ENCODE measurements at places on chromosomes 12 and 14. TPM values are rescaled to one million over a fixed set of nuclear protein-coding genes. Genes with fewer than 3 reads are reported as not detected.

Gene GNPNAT1
- polyA plus RNA-seq: 21.3 TPM

Gene ATL1
- 13.2 TPM for polyA plus RNA-seq

Gene CCDC184
- polyA plus RNA-seq: 3.3 TPM

Gene KERA
- 0.22 TPM for polyA plus RNA-seq

Gene CCDC175
- polyA plus RNA-seq: 1.5 TPM
